ENCODE measurements at places on chromosomes 4 and X.

DNA sequence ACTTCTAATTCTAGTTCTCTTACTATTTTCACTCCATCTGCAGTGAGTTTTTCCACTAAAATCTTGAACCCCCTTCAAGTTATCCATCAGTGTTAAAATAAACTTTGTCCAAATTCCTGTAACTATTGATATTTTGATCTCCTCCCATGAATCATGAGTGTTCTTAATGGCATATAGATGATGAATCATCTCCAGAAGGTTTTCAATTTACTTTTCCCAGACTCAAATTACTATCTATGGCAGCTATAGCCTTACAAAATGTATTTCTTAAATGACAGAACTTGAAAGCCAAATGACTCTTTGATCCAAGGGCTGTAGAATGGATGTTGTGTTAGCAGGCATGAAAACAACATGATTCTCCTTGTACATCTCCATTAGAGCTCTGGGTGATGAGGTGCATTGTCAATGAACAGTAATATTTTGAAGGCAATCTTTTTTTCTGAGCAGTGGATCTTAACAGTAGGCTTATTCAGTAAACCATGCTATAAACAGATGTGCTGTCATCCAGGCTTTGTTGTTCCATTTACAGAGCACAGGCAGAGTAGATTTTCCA lies 16.1 kb upstream of the IQCM start:
- DNase-seq: no peak

GRCh38 chr4:137524725-137525369 lies 7.4 kb downstream of the PCDH18 start:
- no peak for DNase-seq

GRCh38 chrX:51742586-51742985 lies 656 bp upstream of the GSPT2 start:
- no peak for DNase-seq

GRCh38 chr4:94715726-94716125 lies 42.0 kb upstream of the BMPR1B start:
- no peak for DNase-seq

DNA sequence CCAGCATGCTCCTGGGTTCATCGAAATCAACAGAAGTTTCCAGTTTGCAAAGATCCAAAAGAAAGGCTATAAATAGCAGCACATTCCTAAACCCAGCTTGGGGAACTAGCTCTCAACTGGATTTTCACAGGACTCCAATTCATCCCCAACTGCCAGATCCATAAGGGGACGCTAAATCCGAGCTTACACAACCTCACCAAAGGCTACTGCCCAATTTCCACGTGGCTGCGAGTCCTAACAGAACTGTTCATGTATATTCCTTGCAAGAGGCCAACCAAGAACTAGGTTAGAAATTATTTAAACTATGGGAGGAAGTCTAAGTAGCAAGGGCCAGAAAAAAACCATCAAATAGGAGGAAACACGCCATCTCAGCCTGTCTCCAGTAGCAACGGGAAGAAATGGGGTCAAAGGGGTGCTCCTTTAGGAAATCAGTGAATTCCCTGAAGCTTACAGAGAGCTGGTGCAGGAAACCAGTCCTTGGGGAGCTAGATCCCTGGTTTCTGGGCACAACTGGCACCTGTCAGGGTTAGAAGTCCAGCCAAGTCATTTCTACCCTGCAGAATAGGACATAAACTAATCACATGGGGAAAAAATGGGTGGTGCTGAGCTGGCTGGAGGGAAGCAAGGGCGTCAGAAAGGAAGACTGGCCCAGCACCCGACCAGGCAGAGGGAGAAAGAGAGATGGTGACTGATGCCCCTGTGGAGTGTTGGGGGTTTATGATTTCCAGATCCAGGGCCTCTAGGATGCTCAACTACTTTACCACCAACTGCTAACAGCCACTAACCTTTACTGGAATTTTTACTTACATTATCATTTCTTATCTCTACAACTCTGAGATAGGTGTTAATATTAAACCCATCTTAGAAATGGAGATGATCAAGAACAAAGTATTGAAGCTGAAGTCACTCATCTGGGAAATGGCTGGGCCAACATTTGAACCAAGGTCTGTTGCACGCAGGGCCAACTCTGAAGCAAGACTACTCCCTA lies 20.5 kb downstream of the RELL1 start:
- DNase-seq: no peak

DNA sequence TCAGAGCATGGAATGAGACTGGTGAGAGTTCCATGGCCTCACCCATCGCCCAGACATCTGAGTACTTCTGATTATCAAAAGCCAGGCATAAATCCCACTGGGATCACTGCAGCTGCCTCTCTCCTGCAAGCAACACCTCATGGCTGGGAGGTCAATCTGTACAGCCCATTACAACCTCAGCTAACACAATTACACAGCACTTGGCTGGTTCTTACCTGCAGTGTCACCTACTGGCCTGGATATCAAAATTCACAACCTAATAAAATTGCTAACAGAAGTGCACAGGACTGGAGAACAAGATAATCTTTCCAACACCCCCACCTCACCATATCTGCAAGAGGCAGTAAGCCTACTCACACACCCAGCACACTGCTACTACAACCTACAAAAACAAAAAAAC lies 341.7 kb upstream of the NDST3 start:
- no peak for DNase-seq

DNA sequence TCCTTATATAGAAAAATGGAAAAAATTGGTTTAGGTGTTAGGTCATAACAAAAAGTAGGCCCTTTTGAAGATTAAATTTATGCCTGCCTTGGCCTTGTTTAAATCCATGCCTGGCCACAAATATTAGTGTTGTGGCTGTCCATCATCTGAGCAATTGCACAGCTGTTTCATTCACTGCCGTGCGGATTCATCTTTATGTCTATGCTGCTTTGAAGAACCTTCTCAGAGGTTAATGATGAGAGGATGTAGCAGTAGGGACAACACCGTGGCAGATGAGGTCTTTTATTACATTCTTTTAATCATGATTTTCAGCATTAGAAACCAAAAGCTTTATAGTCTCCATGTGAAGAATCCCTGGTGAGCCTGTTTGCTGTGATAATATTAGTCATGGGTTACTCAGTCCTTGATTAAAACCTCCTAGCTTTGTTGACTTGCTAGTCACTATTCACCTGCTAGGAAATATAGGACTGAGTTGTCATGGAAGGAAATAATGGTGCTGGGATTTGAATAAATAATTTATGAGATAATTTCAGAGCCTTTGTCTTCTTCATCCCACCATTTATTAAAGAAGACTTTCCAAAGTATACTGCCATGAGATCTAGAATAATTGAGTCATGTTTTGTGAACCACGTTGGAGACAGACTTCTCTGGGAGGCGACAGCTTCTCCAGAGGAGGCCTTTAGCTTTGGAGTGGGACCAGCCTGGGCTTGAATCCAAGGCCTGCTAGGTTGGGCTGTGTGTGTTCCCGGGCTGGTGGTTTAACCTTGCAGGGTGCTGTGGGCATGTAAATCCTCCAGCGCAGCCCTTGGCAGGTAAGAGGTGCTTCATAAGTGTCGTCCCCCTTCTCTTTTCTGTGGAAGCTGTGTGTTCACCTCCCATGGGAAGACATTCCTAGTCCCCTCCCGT lies 53.5 kb downstream of the PTTG2 start:
- DNase-seq: no peak

DNA sequence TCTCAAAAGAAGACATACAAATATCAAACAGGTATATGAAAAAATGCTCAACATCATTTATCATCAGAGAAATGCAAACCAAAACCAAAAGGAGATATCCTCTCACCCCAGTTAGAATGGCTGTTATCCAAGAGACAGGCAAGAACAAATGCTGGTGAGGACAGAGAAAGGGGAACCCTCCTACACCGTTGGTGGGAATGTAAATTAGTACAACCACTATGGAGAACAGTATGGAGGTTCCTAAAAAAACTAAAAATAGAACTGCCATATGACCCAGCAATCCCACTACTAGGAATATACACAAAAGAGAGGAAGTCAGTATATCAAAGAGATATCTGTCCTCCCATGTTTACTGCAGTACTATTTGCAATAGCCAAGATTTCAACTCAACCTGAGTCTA lies 83.5 kb downstream of the CDS1 start:
- no peak for DNase-seq

GRCh38 chr4:165079476-165079875 lies 25.8 kb downstream of the TRIM75 start:
- DNase-seq: no peak

- no peak for DNase-seq
These were observed 120.2 kb upstream of the BANK1 start for GRCh38 chr4:101670370-101670769.

DNA sequence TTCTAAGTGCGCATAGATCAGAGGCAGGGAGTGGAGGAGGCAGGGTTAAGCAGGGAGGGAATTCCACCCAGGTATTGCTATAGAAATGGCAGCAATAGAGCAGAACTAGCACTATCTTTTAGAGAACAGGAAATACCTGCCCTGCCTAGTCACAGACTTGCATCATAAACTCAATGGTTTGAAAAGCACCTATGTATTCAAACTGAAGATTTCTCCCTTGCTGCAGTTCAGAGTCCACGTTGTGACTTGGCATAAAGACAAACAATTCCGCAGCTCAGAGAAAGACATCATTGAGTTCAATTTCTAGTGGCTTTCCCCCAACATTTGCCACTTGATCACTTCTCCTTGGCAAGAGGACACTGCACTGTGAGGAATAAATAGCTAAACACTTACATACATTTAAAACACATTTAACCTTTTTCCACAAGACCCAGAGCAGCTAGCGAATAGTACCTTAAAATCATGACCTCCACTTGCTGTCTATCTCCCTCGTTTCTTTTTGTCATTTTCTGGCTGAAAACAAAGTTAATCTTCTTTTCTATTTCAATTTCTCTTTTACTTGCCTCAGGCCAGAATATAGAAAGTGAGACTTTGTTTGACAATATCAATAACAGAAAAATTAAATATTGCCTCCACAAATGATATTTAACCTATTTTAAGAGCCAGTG lies 42.4 kb downstream of the SLC7A11 start:
- DNase-seq: no peak

- no peak for DNase-seq
These were observed 158.2 kb upstream of the DDIT4L start for GRCh38 chr4:100348473-100348872.

- no peak for DNase-seq
These were observed 187.7 kb upstream of the HCCS start for GRCh38 chrX:10923466-10923865.
